ENCODE measurements at places on chromosomes 3 and 15.
A peak's percentile ranks its signal among the peaks of the same experiment; 100 is the strongest.

DNA sequence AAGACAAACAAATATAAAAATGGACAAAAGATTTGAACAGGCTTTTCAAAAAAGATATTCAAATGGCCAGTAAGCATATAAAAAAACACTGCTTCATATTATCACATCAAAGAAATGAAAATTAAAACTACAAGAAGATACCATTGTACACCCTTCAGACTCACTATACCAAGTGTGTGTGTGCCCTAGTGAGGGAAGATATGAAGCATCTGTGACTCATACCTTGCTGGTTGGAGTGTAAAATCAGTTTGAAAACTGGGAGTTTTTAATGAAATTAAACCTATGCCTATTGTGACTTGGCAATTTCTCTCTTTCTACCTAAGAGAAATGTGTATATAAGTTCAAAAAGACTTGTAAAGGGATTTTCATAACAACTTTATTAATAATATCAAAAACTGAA lies 23.5 kb upstream of the SLC15A2 start:
- no peak for DNase-seq

DNA sequence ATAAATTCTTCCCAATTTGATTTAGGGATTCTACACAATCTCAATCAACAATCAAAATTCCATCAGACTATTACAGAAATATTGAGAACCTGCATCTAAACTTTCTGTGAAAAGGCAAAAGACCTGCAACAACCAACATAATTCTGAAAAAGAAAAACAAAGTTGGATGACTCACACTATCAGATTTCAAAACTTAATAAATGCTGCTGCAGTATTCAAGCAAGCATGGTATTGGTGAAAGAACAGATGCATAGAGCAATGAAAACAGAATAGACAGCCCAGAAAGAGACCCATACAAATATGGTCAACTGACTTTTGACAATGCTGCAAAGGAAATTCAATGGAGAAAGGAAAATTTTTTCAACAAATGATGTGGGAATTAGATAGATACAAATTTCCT lies 477.1 kb upstream of the NR2F2 start:
- DNase-seq, result no peak

DNA sequence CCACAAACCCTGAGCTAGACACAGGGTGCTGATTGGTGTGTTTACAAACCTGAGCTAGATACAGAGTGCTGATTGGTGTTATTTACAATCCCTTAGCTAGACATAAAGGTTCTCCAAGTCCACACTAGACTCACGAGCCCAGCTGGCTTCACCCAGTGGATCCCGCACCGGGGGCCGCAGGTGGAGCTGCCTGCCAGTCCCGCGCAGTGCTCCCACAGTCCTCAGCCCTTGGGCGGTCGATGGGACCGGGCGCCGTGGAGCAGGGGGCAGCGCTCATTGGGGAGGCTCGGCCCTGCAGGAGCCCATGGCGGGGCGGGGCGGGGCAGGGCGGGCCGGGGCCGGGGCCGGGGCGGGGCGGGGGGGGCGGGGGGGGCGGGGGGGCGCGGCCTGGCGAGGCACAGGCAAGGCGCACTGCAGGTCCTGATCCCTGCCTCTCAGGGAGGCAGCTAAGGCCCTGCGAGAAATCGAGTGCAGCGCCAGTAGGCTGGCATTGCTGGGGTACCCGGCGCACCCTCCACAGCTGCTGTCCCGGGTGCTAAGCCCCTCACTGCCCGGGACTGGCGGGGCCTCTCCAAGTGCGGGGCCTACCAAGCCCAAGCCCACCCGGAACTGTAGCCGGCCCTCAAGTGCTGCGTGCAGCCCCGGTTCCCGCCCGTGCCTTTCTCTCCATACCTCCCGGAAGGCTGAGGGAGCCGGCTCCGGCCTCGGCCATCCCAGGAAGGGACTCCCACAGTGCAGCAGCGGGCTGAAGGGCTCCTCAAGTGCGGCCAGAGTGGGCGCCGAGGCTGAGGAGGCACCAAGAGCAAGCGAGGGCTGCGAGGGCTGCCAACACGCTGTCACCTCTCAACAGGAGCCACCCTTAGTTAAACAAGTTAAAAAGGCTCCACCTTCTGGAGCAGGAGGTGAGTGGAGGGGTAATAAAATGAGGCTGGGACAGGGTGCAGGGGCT lies 9.8 kb upstream of the TMEM40 start:
- no peak for DNase-seq

- DNase-seq, result no peak
These were observed 2.6 kb downstream of the MAP2K1 start for GRCh38 chr15:66389098-66389858.

GRCh38 chr15:25874379-25874778 lies 11.3 kb upstream of the ATP10A start:
- DNase-seq, result no peak

GRCh38 chr3:47515864-47516319 lies 2.4 kb upstream of the ELP6 start:
- no peak for DNase-seq

- peak; percentile 43 for DNase-seq
These were observed 34.8 kb upstream of the CTSH start for GRCh38 chr15:78979456-78980320.

GRCh38 chr3:171772427-171773056 lies 37.7 kb downstream of the PLD1 start:
- peak; percentile 29 for DNase-seq

DNA sequence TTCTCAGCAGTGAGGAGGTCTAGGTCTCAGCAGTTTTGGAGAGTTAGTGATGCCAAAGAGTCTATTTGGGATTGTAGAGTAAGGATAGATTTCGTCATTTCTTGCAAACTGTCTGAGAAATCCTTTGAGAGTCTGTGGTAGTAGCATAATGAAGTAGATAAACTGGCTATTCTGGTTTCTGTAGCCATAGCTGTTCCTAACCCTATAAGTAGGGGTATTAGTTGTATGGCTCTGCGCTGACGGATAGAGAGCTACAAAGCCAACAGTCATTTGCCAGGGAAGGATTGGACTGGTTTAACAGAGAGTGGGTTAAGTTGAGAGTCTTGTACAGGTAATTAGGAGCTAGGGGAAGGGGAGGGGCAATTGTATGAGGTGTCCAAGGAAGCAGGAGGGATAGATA lies 50.6 kb downstream of the KLHDC8B start:
- DNase-seq, result no peak

DNA sequence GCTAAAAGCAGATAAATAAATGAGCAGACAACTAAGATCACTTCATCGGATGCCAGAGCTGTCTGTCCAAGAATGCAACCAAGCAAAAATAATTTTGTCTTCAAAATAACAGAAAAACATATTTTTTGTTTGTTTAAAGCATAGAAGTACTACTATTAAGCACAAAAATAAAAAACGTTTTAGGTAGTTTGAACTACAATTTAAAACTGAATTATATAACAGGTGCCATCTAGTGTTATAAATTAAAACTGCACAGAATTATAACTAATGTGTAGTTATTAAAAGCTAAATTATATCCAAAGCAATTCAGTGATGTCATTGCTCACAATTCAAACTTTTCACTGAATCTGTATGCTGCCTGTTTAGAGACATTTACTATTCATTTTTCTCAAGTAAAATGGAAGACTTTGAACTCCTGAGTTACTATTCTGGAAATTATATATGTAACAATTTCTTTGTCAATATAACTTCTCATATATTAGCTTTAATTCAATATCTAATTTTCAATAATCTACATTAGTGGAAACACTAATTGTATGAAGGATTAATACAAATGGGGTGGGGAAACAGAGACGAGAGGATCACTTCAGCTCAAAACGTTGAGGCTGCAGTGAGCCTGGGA lies 29.5 kb downstream of the LINS1 start:
- no peak for DNase-seq

DNA sequence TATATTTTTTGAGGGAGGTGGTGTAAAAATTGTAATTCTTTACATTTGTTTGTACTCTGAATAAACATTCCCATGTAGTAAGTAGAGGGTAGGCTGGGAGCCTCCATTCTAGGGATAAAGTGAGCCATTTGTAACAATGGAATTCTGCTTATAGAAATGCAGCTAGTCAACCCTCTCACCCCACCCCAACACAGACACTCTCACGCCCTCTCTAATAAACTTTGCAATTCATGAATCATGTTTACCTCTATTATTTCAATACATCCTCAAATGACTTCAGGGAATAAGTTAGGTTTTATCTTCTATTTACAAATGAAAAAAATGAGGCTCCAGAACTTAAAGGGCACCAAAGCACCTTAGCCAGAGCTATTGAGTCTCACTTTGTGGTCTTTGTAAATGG lies 56.5 kb upstream of the PDZRN3 start:
- DNase-seq, result no peak
